ENCODE measurements at places on chromosomes 16 and 17.

GRCh38 chr16:5862103-5862840 is 764.7 kb upstream of the EEF2KMT start:
- no peak for ATAC-seq

DNA sequence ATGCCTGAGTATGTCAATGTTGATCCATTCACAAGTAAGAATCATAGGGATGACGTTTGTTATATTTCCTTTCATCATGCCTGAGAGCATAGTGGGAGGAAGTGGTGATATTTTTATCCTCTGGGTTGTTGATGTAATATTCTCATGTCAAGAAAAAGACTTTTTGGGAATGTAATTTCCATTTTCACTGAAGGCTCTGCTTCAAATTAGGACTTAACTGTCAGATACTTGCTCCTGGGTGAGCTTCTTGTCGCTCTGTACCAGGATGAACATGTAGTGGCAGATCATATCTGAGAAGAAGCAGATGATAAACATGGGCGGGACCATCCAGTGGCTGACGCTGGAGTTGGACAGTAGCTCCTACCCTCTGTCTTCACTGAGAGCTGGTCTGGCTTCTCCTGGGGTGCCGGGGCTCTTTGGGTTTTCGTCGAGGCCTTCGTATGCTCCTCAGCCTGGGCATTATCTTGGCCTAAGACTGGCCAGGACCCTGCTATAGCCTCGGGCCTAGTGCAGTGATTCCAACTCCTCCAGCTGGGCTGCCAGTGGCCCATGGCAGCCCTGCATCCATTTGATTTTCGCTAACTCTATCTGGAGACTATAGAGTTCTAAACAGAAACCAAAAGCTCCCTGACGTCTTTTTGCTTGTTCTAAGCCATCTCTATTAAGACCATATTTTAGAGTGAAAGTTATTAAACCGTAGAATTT is 19.7 kb downstream of the CYB5B start:
- ATAC-seq = peak; percentile 75

DNA sequence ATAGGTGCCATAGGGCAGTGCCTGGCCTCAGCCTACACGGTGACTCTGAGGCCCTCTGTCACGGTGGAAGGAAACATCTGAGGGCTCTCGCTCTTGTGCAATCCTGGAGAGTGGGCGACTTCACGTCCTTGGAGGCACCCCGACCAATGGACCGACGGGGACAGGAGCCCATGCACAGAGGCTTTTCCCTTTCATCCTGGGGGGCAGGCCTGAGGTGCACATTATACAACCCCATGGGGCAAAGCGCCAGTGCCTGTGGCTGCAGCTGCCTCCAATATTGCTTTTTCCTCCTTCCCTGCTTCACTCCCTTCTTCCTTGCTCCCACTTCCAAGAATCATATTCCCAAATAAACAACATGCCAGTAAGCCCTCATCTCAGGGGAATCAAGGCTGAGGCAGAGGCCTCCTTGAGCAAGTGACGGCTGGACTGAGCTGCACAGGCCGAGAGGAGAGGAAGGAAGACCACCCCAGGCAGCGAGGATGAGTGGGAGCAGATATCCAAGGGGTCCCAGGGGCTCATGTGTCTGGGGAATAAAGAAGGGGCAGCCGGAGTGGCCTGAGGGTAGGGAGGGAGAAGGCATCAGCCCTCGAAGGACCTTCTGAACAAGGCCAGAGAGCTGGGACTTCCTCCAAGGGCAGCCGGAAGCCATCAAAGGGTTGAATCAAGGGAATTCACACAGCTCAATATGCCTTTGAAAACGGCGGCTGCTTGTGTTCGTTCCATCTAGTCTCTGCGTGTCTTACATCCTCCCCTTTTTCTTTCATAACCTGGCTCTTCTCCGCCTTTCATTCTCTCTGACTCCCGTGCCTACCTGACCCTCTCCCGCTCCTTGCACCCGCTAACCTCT is 42.6 kb upstream of the RPL38 start:
- ATAC-seq = no peak

DNA sequence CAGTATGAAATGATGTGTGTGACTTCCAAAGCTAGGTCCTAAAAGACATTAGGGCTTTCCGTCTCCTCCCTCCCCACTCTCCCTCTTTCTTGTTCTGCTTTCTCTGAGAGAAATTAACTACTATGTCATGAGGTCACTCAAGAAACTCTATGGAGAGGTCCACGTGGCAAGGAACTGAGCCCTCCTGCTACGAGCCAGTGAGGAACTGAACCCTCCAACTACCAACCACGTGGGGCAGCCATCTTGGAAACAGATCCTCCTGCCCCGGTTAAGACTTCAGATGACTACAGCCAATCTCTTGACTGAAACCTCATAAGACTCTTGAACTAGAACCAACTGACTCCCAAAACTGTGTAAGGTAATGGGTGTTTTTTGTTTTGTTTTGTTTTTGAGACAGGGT is 4.2 kb upstream of the ALOX15 start:
- no peak for ATAC-seq

- ATAC-seq = no peak
These were observed 36.2 kb upstream of the NAT9 start for GRCh38 chr17:74812109-74813009.

- ATAC-seq = no peak
These were observed 27.9 kb downstream of the KATNB1 start for GRCh38 chr16:57763285-57764005.

- ATAC-seq = peak; percentile 79
These were observed at the start of gene GPS2 for GRCh38 chr17:7314719-7315569. Gene GPS2, minus strand, starts transcription at chr17:7315360. Its CDS starts 308 bp downstream, at chr17:7315052.

- peak; percentile 52 for ATAC-seq
These were observed 12.9 kb downstream of the BBS2 start for GRCh38 chr16:56506941-56507340.

DNA sequence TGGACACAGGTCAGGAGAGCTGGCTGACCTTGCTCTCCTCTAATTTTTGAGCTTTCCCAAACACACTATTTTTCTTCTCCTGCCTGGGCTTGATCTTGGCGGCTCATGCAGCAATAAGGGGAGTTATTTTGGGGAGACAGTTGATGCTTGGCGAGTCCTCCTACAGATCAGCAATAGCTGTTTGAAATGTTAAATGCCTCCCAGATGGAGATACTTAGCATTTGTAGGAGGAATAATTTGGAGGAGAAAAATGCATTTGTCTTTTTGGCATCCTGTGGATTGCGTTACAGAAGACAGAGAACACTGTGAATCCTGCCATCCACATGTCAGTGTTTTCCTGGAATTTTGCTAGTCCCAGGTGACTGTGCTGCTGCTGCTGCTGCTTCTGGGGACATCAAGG is 328.0 kb upstream of the XYLT1 start:
- ATAC-seq = no peak

DNA sequence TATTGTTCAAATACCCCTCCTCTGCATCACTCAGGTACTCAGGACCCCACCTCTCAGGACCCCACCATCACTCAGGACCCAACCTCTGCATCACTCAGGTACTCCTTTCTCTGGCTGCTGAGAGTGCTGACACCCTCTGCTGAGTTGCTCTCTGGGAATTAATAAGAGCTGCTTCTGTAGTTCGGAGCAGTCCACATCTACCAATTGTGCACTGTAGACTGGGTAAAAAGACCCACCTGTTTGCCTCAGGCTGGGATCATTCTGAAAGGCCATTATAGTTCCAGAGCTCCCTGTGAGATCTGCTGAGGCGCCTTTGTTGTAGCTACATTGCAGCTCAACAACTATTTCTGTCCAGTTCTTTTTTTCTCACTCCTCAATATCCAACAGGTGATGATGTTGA is 276.3 kb upstream of the MYOCD start:
- ATAC-seq = no peak

GRCh38 chr16:734208-734980 is 6.4 kb downstream of the CIAO3 start:
- ATAC-seq = no peak

DNA sequence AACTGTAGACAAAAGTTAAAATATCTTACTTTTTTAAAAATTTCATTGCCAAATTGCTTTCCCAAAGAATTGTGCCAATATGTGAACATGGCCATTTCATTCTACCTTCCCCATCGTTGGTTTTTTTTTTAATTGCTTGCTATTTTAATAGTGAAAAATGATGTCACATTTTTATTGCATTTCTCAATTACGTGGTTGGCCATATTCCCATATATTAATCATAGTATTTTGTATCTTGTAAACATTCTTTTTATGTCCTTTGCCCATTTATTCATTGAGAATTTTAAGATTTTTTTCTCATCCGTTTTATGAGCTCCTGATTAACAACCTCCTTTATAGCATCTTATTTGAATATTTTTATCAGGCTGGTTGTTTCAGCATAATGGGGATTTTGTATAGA is 7.2 kb downstream of the OMG start:
- no peak for ATAC-seq

- no peak for ATAC-seq
These were observed 553 bp upstream of the RAB11FIP4 start for GRCh38 chr17:31390748-31391495.

DNA sequence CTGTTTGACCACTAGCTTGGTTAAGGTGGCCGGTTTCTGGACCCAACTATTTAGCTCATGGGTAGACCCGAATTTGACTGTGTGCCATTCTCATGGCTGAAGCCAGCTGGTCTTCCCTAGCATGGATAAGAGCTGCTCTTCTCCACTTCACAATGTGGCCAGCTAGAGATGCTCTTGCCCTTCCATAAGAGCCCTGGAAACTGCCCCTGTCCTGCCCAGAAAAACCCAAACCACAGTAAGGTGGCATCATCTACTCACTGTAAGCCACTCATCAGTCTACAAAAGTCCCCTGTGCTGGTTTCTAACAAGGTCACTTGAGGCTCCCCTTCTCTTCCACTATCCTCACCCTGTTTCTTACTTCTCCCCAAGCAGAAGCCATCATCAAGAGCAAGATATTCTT is 165.1 kb downstream of the HS3ST2 start:
- ATAC-seq = no peak

DNA sequence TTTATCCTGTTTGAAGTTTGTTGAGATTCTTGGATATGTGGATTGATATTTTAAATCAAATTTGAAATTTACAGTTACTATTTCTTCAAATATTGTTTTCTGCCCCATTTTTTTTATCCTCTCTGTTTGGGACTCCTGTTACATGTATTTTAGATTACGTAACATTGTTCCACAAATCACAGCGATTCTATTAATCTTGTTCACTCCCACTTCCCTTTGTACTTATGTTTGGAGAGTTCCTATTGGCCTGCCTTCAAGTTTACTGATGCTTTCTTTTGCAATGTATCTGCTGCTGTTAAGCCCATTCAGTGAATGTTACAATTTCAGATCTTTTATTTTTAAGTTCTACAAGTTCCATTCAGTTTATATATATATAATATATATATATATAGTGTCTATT is 288.3 kb upstream of the TNRC6C start:
- no peak for ATAC-seq

- no peak for ATAC-seq
These were observed 48.4 kb downstream of the COTL1 start for GRCh38 chr16:84569382-84569987.

DNA sequence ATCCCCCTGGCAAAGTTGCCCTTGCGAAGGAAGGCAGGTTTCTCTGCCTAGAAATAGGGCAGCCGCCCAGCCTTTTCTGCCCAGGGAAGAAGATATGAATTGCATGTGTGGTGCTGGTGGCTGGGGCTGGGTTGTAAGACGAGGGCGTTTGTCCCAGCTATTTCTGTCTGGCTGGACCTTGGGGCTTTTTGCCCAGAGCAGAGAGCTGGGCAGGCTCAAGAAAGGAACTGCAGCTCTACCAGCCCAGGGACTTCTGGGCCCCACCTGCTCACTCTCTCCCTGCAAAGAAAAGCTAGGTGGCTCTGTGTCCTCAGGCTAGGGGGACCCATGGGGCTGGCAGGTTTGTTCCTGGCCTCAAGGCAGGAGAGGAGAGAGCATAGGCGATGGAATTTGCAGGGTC is 586 bp downstream of the CACNG1 start:
- ATAC-seq = no peak

DNA sequence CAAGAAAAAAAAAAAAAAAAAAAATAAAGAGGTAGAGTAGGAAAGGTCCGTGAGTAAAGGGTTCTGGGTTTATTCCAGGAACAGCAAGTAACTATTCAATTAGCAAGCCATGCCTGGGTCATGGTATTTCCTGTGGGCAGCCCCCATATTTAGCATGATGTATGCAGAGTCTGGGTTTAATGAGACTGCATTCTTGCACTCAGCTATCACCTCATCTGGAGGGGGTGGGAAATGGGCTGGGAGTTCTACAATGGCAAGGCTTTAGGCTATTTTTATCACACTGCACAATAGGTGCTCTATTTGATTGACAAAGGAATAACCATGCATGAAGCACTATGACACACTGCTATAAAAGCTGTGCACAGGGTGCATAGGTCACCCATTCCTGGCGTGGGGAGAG is 104.0 kb upstream of the CCL2 start:
- no peak for ATAC-seq

DNA sequence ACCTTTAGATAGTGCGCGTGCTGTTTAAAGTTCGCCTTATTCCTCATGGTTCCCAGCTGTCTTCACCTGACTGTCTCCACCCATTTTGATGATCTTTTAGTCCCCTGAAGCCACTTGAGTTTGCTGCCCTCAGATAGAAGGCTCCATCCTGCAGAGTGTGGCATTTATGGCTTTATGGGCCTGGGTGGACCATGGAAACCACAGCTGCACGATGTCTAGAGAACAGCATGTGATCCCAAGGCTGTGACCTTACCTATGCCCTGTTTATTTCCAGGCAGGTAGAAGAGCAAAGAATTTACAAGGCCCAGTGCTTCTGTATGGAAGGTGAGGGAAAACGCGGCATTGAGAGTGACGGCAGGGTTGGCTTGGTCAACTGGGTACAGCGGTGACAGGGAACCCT is 356.9 kb downstream of the SLC39A11 start:
- no peak for ATAC-seq

GRCh38 chr16:71746442-71747046 is 22.0 kb upstream of the PHLPP2 start:
- ATAC-seq = no peak

DNA sequence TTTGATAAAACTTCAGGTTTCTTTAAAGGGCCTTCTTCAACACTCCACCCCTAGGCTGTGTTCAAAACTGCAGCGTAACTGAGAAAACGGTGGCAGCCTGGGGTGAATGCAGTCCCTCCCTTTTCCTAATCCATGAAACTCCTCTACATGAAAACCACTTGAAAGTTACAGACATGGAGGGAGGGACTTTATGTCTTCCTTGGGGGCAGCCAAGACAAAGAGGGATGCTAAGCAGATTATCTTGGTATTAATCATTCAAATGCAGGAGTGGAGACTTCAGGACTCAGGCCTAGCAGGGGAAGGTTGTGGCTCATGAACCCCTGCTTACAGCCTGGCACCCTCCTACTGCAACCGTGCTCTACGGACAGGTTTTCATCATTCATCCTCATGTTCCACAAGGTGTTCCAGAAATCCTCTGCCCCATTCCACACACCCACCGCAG is 46.8 kb downstream of the RNF112 start:
- peak; percentile 37 for ATAC-seq

DNA sequence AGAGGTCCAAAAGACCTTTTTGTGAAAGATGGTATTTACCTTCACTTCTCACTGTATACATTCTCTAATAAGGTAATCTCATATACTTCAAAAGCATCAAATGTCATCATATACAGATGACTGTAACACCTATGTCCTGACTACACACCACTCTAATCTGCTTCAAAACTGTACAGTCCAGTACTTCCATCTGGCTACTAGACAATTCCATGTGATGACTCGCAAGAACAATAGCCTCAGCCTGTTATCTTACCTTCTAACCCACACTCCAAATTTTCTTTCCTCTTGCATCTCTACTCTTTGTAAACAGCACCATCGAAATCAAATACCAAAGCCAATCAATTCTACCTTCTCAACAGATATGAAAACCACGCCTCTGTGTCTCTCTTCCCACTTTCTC is 24.1 kb downstream of the MYO1D start:
- no peak for ATAC-seq
